ENCODE measurements at places on chromosomes 5 and 9. TPM values are rescaled to one million over a fixed set of nuclear protein-coding genes. Genes with fewer than 3 reads are reported as not detected.

The WNK2 gene
- total RNA-seq, result 1.7 TPM

GRCh38 chr5:173688703-173689102 is 72.3 kb upstream of the BOD1 start:
- DNase-seq, result no peak

The AHRR gene
- total RNA-seq, result 0.25 TPM

DNA sequence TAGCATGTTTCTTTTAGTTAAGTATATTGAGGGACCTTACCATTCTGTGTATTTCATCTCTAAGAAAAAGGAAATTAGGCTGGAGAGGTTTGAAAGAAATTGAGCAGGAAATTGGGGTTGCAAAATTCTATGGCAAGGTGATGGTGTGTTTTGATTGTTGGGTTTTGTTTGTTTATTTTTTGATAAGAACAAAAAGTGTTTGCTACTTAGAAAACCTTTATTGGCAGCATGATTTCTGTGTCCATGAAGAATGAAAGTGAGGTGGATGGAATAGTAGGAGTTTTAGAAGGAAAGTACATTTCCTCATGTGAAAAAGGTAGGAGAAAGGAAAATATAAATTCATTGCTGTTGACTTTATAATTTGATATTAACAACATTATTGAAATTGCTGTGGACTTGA is 167.1 kb downstream of the CD180 start:
- DNase-seq, result no peak

- no peak for DNase-seq
Measured at GRCh38 chr9:88168564-88168963, 30.3 kb upstream of the SPATA31C2 start.

DNA sequence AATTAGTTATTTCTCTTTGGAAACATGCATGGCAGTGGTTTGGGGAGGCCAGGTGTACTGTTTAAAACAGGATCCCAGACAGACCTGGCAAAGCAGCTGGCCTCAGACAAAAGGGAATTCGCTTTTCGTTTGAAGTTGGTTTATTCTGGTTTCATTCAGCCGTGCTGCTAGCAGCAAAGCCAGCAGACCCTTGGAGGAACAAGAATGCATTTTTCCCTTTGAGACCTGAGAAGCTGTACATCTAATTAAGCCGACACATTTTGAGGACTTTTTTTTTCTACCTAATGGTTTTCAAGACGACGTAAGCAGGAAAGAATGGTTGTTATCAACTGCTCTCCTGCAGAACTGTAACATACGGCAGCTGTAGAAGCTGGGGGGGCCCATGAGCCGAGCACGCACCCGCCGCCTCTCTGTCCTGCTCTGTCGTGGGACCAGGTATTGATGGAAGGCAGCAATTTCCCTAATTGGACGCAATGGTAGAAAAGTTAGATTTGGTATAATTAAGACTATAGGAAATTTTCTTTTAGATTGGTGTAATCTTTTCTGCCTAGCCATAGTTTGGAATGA is 13.6 kb downstream of the PLEKHG4B start:
- no peak for DNase-seq

GRCh38 chr9:10396615-10397014 is 216.2 kb downstream of the PTPRD start:
- no peak for DNase-seq

DNA sequence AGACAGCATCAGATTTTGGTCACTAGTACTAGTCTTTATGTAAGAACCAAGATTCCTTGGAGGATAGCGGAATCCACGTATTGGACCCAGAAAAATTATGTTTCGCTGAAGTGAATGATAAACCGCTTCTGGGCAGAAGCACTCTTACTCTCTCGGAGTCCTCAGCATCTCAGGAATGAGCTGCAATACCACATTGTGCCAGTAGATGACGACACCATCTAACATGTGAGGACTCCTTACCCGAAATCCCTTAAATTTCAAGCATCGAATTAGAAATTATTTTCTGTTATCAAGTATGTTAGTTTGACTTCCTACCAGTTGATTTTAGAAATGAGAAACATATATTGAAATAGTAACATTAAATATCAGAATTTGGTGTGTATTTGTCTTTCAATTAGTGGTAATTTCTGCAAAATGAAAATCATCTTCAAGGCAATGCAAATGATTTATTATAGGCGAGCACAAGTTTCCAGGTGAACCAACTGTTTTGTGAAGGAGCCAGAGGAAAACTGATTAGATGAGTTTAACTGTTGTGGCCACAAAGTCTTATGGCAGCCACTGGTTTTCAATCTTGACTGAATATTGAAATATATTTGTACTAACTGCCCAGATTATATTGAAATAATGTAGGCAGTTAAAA is 66.0 kb upstream of the CAMK4 start:
- DNase-seq, result peak; percentile 94

DNA sequence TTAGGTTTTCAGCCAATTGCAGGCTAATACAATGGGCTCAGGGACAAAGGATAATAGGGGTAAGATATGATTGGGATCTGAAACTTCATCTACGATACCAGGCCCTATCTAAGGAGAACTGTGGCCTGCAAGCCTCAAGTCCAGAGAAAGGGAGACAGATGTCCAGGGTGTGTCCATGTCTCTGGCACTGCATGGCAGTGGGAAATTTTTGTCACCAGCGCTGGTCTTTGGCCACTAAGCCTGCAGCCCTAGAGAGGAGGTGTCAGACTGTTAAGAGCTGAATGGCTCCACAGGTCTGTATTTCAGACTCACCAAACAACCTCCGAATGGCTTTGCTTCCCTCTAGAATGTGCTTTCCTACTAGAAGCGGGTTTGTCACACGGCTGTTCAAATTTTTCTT is 6.6 kb upstream of the CNOT6 start:
- DNase-seq, result no peak

DNA sequence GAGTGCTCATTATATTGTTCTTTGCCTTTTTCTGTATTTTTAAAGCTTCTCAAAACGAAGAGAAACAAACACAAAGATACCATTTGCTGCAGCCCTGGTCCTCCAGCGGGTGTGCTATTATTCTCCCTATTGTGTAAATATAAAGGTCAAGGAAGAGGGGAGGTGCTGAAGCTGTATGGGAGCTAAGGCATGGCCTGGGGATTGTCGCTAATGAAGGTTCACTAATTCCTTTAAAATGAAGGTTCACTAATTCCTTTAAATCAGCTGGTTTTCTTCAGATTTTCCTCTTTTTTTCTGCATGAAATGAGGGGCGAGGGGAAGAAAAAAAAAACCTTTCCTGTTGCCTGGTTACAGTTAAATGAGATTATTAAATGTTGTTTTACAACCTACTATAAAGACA is 74.5 kb upstream of the MAP1B start:
- no peak for DNase-seq

DNA sequence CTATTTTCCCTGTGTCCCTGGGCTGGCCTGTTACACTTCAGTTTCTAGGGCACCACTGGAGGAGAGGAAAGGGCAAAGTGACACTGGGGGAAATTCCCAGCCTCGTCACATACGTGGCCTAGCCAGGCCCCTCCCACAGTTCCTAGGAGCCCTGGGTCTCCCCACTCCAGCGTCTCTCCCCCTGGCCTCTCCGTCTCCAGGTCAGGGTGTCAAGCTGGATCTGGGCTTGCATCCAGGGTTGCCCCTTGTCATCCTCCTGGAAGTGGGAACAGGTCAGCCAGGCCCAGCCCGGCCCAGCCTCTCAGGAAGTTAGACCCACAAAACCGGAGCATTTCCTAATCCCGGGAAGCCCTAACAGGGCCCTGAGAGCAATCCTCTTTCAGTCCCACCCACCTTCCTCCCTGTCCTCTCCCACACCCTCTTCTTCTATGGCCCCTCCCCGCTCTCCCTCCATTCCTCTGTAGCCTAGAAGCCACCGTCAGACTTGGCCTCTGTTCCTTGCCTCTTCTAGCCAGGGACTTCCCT is 4.7 kb upstream of the TNIP1 start:
- DNase-seq, result no peak

The POLR3G gene
- 5.2 TPM for total RNA-seq

- no peak for DNase-seq
Measured at GRCh38 chr5:148012801-148013200, 51.0 kb upstream of the SPINK5 start.

The SEC24A gene
- total RNA-seq, result 25.5 TPM

- DNase-seq, result no peak
Measured at GRCh38 chr5:109328626-109329025, 81.1 kb downstream of the PJA2 start.

The ENHO gene
- total RNA-seq, result not detected

The DBH gene
- not detected for total RNA-seq

- no peak for DNase-seq
Measured at GRCh38 chr9:83598487-83598886, 24.5 kb upstream of the IDNK start.

- DNase-seq, result no peak
Measured at GRCh38 chr5:158317507-158317906, 458.6 kb upstream of the CLINT1 start.

DNA sequence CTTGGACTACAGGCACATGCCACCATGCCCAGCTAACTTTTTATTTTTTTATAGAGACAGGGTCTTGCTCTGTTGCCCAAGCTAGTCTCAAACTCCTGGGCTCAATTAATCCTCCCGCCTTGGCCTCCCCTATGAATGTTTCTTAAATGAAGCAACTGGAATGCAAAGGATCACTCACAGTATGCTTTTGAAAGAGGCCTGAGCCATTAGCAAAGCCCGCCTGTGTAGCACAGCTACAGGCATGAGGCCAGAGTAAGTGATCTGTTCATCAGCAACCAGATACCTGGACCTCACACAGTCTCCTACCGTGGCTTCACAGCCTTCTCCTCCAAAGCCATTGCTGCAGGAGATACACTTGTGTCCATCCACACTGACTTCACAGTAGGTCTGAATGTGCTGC is 16.9 kb upstream of the RNF183 start:
- no peak for DNase-seq

DNA sequence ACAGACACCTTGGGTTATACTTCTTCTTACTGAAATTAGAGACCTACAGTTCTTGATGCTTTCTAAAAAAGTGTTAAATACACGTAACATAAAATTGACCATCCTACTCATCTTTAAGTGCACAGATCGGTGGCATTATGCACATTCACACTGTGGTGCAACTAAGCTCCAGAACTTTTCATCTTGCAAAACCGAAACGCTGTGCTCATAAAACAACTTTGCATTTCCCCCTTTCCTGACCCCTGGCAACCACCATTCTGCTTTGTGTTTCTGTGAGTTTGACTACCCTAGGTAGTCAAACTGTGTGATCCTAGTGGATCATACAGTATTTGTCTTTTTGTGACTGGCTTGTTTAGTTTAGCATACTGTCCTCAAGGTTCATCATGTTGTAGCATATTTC is 3.9 kb downstream of the MVB12B start:
- DNase-seq, result no peak

The CEP120 gene
- total RNA-seq, result 14.9 TPM

DNA sequence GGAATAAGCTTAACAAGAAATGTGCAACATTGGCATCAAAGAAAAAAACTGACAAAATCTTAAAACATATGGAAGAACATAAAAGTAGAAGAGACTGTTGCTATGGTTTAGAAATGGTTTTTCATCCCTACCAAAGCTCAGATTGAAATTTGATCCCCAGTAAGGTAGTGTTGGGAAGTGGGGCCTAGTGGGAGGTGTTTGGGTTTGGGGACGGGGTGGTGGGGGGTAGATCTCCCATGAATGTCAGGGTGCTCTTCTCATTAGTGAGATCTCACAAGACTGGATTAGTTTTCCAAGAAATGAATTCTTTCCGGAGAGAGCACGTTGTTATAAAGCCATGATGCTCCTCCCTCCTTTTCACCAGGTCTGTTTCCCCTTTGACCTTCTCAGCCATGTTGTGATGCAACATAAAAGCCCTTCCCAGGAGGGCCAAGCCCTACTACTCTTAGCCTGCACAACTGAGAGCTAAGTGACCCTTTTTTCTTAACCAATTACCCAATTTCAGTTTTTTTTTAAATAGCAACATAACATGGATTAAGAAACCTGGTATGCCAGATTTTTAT is 10.6 kb downstream of the TMEM167A start:
- DNase-seq, result no peak

- no peak for DNase-seq
Measured at GRCh38 chr5:14219800-14220512, 76.8 kb downstream of the TRIO start.

DNA sequence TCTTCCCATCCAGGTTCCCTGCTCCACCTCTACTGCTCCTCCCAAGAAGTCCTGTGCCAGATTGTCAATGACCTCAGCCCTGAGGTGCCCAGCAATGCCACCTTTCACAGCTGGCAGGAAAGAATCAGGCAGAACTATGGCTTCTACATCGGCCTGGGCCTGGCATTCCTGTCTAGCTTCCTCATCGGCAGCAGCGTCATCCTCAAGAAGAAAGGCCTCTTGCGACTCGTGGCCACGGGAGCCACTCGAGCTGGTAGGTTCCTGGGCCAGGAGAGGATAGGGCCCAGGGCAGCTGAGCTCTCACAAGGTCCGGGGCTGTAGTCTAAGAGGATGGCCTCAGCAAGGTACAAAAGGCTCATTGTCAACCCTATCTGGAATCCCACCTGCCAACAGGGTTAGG is 3.1 kb downstream of the NIPAL4 start:
- DNase-seq, result no peak

- no peak for DNase-seq
Measured at GRCh38 chr5:179585941-179586401, 35.6 kb downstream of the RUFY1 start.

The MYOT gene
- total RNA-seq, result 4.1 TPM

The GTF3C5 gene
- 40.6 TPM for total RNA-seq

- DNase-seq, result no peak
Measured at GRCh38 chr5:140039561-140039960, 3.5 kb downstream of the NRG2 start.

GRCh38 chr5:111697215-111697614 is 59.8 kb downstream of the NREP start:
- no peak for DNase-seq

DNA sequence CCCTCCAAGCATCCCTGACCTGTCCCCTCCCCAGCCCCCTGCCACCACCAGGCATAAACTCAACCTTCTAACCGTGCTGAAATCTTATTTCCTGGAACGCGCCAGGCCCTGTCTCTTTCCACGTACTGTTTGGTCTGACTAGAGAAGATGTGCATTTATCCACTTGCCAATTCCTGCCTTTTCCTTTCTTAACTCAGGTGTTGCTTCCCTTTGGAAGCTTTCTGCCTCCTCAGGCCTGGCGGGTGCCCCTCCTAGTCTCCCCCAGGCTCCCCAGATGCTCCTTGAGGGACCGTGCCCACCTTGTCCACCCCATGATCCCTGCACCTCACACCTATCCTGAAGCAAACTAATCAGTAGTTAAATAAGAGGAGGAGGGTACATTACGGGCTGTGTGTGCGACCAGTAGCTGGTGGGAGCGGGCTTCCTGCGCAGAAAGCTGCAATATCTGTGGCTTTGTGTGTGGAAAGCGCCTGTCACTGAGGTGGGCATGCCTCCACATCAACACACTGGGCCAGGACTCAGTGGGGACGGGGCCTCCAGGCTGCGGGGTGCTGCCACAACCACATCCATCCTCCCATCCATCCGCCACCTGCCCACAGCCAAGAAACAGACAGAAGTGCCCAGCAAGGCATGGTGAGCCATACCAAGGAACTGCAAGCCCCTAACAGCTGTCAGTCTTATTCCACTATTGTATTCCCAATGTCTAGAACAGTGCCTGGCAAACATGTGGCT is 73.5 kb downstream of the COL23A1 start:
- no peak for DNase-seq

The CDX1 gene
- not detected for total RNA-seq

- no peak for DNase-seq
Measured at GRCh38 chr5:66945389-66946349, 250.9 kb downstream of the CD180 start.
